Caco-2 (cell line): ENCODE measurements at places on chromosomes 13 and 19.

GRCh38 chr19:55278391-55279135 lies 1.3 kb downstream of the HSPBP1 start:
- no peaks in the 10 kb centered on the region for H3K27me3 ChIP-seq
- peak overlapping the region; percentile 50 for H3K4me3 ChIP-seq
- no peak for DNase-seq
- peaks cover 14% of the 10 kb centered on the region for H3K4me1 ChIP-seq
- H3K36me3 ChIP-seq: no peaks in the 10 kb centered on the region

GRCh38 chr13:93744886-93745285 lies 518.3 kb downstream of the GPC6 start:
- DNase-seq: no peak
- H3K36me3 ChIP-seq: no peaks in the 10 kb centered on the region
- no peak overlapping the region for H3K27ac ChIP-seq
- peaks cover 6% of the 10 kb centered on the region; the same call in 1 of the 2 replicates for H3K4me1 ChIP-seq
- no peaks in the 10 kb centered on the region for H3K27me3 ChIP-seq
- H3K4me3 ChIP-seq: no peak overlapping the region

GRCh38 chr13:32838945-32839344 lies 177.3 kb upstream of the KL start:
- H3K27ac ChIP-seq: no peak overlapping the region
- H3K4me3 ChIP-seq: no peak overlapping the region
- H3K4me1 ChIP-seq: 0 out of 2 replicates have a peak, but pooled peaks cover 2% of the 10 kb centered on the region
- no peak for DNase-seq
- no peaks in the 10 kb centered on the region for H3K27me3 ChIP-seq
- no peaks in the 10 kb centered on the region for H3K36me3 ChIP-seq

- no peaks in the 10 kb centered on the region for H3K27me3 ChIP-seq
- peak; percentile 55 for DNase-seq
- H3K27ac ChIP-seq: peak overlapping the region; percentile 98
- H3K4me1 ChIP-seq: peaks cover 72% of the 10 kb centered on the region
- peaks cover 2% of the 10 kb centered on the region; the same call in 1 of the 2 replicates for H3K36me3 ChIP-seq
Measured at GRCh38 chr19:44590245-44591059, 22.9 kb upstream of the IGSF23 start.

DNA sequence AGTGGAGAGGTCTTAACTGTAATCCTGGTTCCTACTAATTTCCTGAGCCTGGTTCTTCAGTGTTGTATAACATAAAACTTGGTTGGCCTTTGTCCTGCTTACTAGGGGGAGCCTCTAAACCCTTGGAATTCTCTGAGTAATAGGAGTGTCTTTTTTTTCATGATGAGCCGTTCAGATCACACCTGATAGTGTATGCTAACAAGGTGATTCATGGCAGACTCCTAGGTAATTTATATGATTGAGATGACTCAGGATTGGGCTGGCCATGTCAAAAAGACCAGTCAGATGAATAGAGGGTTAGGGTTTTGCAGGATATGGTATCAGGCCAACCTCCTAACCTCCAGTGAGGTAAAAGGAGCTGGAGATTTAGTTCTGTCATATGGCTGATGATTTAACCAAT lies 135.8 kb upstream of the KLF12 start:
- H3K27me3 ChIP-seq: no peaks in the 10 kb centered on the region
- no peak overlapping the region for H3K27ac ChIP-seq
- H3K36me3 ChIP-seq: no peaks in the 10 kb centered on the region
- H3K4me3 ChIP-seq: no peak overlapping the region
